ENCODE measurements at places on chromosomes 4 and X. TPM values are rescaled to one million over a fixed set of nuclear protein-coding genes. Genes with fewer than 3 reads are reported as not detected.

TRIM61 gene
- not detected for total RNA-seq

NEIL3 gene
- total RNA-seq, result 1.1 TPM

DNA sequence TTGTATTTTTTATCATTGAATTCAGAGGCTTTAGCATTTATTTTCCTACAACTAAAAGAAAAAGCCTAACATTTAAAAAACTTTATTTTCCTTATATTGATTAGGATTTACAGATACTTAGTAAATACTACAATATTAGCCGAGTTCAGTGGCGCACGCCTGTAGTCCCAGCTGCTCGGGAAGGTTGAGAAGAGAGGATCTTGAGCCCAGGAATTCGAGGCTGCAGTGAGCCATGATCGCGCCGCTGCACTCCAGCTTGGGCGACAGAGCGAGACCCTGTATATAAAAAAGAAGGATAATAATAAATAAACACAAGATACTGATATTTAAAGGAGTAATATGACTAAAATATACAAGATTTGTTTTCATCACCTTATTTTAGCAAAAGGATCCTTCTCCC is 681 bp upstream of the UPF3B start:
- H3K4me3 ChIP-seq, result peak overlapping the region; percentile 65
- H3K27me3 ChIP-seq, result no peaks in the 10 kb centered on the region
- no peak for DNase-seq
- peaks cover 3% of the 10 kb centered on the region for H3K36me3 ChIP-seq
- H3K27ac ChIP-seq, result no peak overlapping the region

- DNase-seq, result no peak
- H3K4me3 ChIP-seq, result no peak overlapping the region
- H3K36me3 ChIP-seq, result no peaks in the 10 kb centered on the region
- peaks cover 24% of the 10 kb centered on the region for H3K4me1 ChIP-seq
- peaks cover 6% of the 10 kb centered on the region for H3K27me3 ChIP-seq
- no peak overlapping the region for H3K27ac ChIP-seq
Observed at GRCh38 chr4:4994312-4995097, 24.8 kb downstream of the CYTL1 start.

- H3K27ac ChIP-seq, result no peak overlapping the region
- H3K4me1 ChIP-seq, result peaks cover 11% of the 10 kb centered on the region
- no peaks in the 10 kb centered on the region for H3K27me3 ChIP-seq
- peaks cover 14% of the 10 kb centered on the region for H3K36me3 ChIP-seq
Observed at GRCh38 chr4:147678106-147678505, 5.9 kb downstream of the PRMT9 start.

- H3K36me3 ChIP-seq, result no peaks in the 10 kb centered on the region
- no peak overlapping the region for H3K4me3 ChIP-seq
- H3K27ac ChIP-seq, result no peak overlapping the region
- no peak for DNase-seq
- H3K27me3 ChIP-seq, result no peaks in the 10 kb centered on the region
- H3K4me1 ChIP-seq, result peaks cover 9% of the 10 kb centered on the region
Observed at GRCh38 chr4:123617791-123618190, 221.2 kb downstream of the SPRY1 start.

DNA sequence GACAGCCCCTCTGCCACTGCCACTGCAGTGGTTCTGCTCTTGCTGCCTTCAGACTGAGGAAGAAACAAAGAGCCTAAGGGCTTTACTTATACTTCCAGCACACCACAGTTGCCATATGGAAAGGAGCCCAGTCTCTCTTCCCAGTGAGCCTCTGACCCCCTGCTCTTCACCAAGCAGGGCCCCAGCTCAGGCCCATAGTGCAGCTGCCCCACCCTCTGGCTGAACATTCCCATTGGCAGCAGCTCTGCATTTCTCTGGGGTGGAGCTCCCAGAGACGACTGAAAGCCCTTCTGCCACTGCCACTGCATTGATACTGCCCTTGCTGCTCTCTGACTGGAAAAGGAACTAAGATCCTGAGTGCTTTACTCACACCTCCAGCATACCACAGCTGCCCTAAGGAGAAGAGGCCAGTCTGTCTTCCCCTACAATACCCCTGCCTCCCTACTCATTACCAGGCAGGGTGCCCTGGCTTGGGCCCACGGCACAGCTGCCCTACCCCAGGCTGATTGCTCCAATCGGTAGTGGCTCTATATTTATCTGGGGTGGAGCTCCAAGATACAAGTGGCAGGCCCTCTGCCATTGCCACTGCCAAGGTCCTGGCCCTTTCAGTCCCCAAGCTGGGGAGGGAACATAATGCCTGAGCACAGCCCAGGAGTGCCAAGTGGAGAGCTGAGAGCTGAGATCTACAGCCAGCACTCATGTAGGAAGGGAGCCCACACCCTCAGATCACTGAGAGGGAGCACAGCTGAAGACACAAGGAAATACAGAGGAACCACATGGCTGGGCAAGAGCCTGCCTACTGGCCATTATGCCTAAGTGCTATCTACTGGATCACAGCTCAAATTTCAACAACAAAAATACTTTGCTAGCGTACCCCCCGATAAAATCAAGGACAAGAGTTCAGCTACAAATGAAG is 36.0 kb downstream of the AWAT2 start:
- no peak overlapping the region for H3K27ac ChIP-seq
- DNase-seq, result no peak
- peaks cover 4% of the 10 kb centered on the region for H3K4me1 ChIP-seq
- no peaks in the 10 kb centered on the region for H3K36me3 ChIP-seq
- no peaks in the 10 kb centered on the region for H3K27me3 ChIP-seq

MAGEA9 gene
- not detected for total RNA-seq

- H3K4me3 ChIP-seq, result no peak overlapping the region
- peaks cover 5% of the 10 kb centered on the region for H3K36me3 ChIP-seq
- H3K27ac ChIP-seq, result no peak overlapping the region
- no peak for DNase-seq
- H3K27me3 ChIP-seq, result no peaks in the 10 kb centered on the region
- H3K4me1 ChIP-seq, result peaks cover 32% of the 10 kb centered on the region
Observed at GRCh38 chr4:105196523-105197145, 50.0 kb downstream of the TET2 start.

- H3K4me1 ChIP-seq, result peaks cover 4% of the 10 kb centered on the region
- H3K36me3 ChIP-seq, result no peaks in the 10 kb centered on the region
- no peak overlapping the region for H3K4me3 ChIP-seq
- no peaks in the 10 kb centered on the region for H3K27me3 ChIP-seq
- no peak for DNase-seq
Observed at GRCh38 chr4:125184116-125184515, 130.6 kb upstream of the FAT4 start.

UVSSA gene
- 16.2 TPM for total RNA-seq

DNA sequence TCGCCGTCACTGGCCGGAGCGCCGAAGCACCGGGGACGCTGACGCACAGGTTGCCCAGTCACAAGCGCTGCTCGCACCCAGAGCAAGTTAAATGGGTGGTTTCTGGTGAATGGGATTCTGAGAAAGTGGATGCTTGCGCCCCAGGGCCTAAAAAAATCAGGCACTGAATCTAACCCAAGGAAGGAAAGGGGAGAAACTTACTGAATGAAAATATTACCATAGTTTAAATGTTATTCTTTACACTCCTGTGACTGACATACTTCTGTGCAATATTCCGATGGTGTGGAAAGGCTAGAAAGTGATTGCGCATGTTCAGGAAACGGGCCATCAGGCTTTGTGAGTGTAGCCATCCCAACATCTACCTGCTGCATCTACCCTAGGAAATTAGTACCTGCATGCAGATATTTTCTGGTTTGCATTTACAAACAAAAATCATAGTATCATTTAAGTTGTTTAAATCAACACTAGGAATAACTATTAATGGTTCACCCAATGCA is 838 bp upstream of the ABCG2 start:
- no peak overlapping the region for H3K27ac ChIP-seq
- DNase-seq, result no peak

DNA sequence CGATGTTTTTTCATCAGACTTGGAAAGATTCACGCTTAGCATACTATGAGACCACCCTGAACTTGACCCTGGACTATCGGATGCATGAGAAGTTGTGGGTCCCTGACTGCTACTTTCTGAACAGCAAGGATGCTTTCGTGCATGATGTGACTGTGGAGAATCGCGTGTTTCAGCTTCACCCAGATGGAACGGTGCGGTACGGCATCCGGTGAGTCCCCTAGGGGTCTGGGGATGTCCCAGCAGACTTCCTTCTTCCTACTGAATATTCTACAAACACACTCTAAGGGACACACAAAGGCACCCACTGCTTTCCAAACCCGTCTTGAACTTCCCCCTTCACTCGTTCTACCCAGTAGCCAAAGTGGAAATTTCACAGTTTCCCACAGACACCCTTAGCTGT is 9.3 kb downstream of the GABRQ start:
- H3K27ac ChIP-seq, result no peak overlapping the region
- no peak overlapping the region for H3K4me3 ChIP-seq
- no peak for DNase-seq
- no peaks in the 10 kb centered on the region for H3K4me1 ChIP-seq

- peaks cover 3% of the 10 kb centered on the region for H3K4me1 ChIP-seq
- no peaks in the 10 kb centered on the region for H3K27me3 ChIP-seq
- no peaks in the 10 kb centered on the region for H3K36me3 ChIP-seq
- no peak for DNase-seq
- H3K27ac ChIP-seq, result no peak overlapping the region
Observed at GRCh38 chr4:76563454-76564122, 128.6 kb downstream of the SHROOM3 start.

DNA sequence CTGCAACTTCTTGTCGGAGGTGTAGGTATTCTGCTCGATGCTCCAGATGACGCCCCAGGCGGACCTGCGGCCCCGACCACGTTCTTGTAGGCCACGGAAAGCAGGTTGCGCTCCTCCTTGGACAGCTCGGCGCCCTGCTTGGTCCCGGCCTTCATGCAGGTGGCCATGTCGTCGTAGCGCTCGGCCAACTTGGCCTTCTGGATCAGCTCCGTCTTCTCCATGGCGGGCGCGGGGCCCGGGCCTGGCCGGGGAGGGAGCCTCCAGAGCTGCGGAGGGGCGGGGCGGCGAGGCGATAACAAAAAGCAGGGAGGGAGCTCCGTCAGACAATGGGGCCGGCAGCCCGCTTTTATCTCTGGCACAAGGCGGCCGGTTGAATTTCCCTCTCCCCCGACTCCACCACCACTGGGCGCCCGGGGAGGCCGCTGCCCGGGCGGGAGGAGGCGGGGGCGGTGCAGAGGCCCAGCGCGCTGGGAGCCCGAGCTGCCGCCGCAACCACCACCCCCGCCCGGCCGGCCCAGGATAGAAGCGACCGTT is 28.3 kb upstream of the DRP2 start:
- no peak overlapping the region for H3K27ac ChIP-seq
- no peaks in the 10 kb centered on the region for H3K27me3 ChIP-seq
- H3K36me3 ChIP-seq, result no peaks in the 10 kb centered on the region
- no peaks in the 10 kb centered on the region for H3K4me1 ChIP-seq
- H3K4me3 ChIP-seq, result peak overlapping the region; percentile 33

- no peak overlapping the region for H3K27ac ChIP-seq
- H3K27me3 ChIP-seq, result no peaks in the 10 kb centered on the region
Observed at GRCh38 chrX:105618393-105619101, 203.8 kb upstream of the NRK start.

G6PD gene
- total RNA-seq, result 31.3 TPM

TRIM60 gene
- not detected for total RNA-seq

- H3K27me3 ChIP-seq, result no peaks in the 10 kb centered on the region
- H3K4me3 ChIP-seq, result no peak overlapping the region
- no peaks in the 10 kb centered on the region for H3K36me3 ChIP-seq
- no peak overlapping the region for H3K27ac ChIP-seq
- no peak for DNase-seq
- no peaks in the 10 kb centered on the region for H3K4me1 ChIP-seq
Observed at GRCh38 chrX:84118769-84119168, 69.2 kb downstream of the RPS6KA6 start.

- H3K4me3 ChIP-seq, result no peak overlapping the region
- no peak overlapping the region for H3K27ac ChIP-seq
- no peaks in the 10 kb centered on the region for H3K36me3 ChIP-seq
Observed at GRCh38 chrX:97452283-97452682, 568.6 kb downstream of the RPA4 start.

PRMT9 gene
- 13.3 TPM for total RNA-seq

DNA sequence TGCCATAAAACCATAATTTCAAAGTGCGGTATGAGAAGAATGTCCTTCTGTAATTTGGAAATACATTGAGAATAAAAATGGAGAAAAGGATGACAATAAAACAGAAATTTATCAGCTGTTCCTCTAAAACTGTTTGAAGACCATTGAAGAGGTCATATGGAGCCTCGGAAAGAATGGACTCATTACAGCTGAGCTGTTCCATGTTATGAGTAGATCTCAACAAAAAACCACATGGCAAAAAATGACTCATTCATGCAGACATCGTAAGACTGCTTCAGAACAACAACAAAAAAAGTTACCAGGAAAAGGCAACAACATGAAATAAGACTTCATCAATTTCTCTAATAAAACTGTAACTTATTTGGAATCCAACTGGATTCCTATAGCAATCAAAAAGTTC is 39.7 kb downstream of the AKAP4 start:
- H3K27me3 ChIP-seq, result no peaks in the 10 kb centered on the region
- H3K4me3 ChIP-seq, result no peak overlapping the region
- H3K4me1 ChIP-seq, result no peaks in the 10 kb centered on the region
- H3K36me3 ChIP-seq, result no peaks in the 10 kb centered on the region
- no peak for DNase-seq

IL15 gene
- 1.2 TPM for total RNA-seq

GRCh38 chrX:6223516-6223915 is 5.2 kb downstream of the NLGN4X start:
- peaks cover 7% of the 10 kb centered on the region for H3K4me1 ChIP-seq
- DNase-seq, result no peak
- no peaks in the 10 kb centered on the region for H3K36me3 ChIP-seq
- no peak overlapping the region for H3K4me3 ChIP-seq
- peaks cover 18% of the 10 kb centered on the region for H3K27me3 ChIP-seq
- H3K27ac ChIP-seq, result no peak overlapping the region

- H3K27ac ChIP-seq, result no peak within 1 kb of the TSS
- H3K4me1 ChIP-seq, result peaks cover 8% of the 10 kb centered on the region
- peak within 1 kb of the TSS; percentile 38 for H3K4me3 ChIP-seq
- H3K36me3 ChIP-seq, result no peaks in the 10 kb centered on the region
- DNase-seq, result no peak
Observed at GRCh38 chrX:101290957-101291603, at the start of gene TAF7L. TSS of gene TAF7L (minus strand) at chrX:101291334. CDS start at chrX:101287543, 3,791 bp downstream.

ADGRG4 gene
- total RNA-seq, result not detected

DNA sequence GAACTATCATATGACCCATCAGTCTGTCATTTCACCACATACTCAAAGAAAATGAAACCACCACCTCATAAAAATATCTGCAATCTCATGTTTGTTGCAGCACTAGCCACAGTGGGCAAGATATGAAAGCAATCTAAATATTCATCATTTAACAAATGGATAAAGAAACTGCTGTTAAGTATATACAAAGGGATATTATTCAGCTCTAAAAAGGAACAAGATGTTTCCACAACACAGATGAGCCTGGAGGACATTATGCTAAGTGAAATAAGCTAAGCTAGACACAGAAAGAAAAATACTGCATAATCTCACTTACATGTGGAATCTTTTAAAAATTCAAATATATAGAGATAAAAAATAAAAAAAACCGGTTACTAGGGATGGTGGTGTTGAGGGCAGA is 108.2 kb upstream of the BRWD3 start:
- H3K4me3 ChIP-seq, result no peak overlapping the region
- no peak for DNase-seq
- H3K36me3 ChIP-seq, result no peaks in the 10 kb centered on the region
- no peak overlapping the region for H3K27ac ChIP-seq
- H3K27me3 ChIP-seq, result no peaks in the 10 kb centered on the region

DUX4 gene
- not detected for total RNA-seq

KIAA1210 gene
- not detected for total RNA-seq

GRCh38 chr4:176186067-176186466 is 9.3 kb downstream of the SPATA4 start:
- DNase-seq, result no peak
- no peaks in the 10 kb centered on the region for H3K36me3 ChIP-seq
- H3K4me3 ChIP-seq, result no peak overlapping the region
- H3K27ac ChIP-seq, result no peak overlapping the region

Data from suprapubic skin (tissue), 4 donors.